Peyer's patch (tissue), 4 donors: ENCODE measurements at places on chromosomes 6 and 20. TPM values are rescaled to one million over a fixed set of nuclear protein-coding genes. Genes with fewer than 3 reads are reported as not detected.

SLC26A8 gene
- total RNA-seq = not detected

GRCh38 chr6:86355271-86355670 is 582.1 kb upstream of the HTR1E start:
- no peak for DNase-seq
- H3K4me1 ChIP-seq = no peaks in the 10 kb centered on the region
- no peak overlapping the region for H3K27ac ChIP-seq
- H3K27me3 ChIP-seq = no peaks in the 10 kb centered on the region
- H3K36me3 ChIP-seq = no peaks in the 10 kb centered on the region

DNA sequence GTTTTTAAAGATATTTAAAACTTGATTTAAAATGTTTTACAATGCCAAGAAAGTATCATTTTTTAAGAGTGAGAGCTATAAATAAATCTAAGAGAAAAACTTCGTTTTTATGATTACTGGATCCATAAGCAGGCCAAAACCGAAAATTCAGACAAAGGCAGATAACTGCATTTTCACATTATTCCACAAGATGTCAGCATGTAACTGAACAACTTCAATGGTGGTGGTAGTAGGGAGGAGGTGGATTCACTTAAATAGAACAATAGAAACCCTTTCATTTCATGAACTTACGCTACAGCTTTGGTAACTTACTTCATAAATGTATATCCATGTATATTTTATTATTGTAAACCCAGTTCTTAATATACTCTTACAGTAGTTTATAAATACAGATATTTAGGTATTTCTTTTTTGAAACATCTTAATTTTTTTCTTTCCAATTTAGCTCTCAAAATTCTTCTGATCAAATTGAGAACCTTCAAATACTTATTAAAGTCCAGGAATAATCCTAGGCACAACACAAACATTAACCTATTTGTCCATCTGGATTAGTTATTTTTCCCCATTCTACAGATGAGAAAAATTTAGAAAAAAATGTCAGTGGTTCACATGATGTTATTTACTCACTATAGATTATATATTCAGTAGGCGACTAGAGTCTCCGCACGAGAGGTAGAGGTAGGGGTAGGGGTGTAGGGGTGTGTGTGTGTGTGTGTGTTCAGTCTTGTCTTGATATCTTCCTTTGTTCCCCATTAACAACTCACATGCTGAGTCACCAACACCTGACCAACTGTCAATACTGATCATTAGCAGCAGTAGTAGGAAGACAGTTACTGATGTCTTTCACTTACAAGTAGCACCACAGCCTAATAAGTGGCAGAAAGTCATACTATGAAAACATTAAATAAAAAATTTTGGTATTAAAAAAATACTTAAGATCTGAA is 111.5 kb downstream of the ARHGAP18 start:
- no peaks in the 10 kb centered on the region for H3K4me1 ChIP-seq
- no peak for DNase-seq
- H3K4me3 ChIP-seq = no peak overlapping the region
- H3K36me3 ChIP-seq = no peaks in the 10 kb centered on the region
- no peaks in the 10 kb centered on the region for H3K27me3 ChIP-seq

GRCh38 chr6:41732591-41733359 is 2.6 kb downstream of the TFEB start:
- peak overlapping the region; percentile 99 for H3K27ac ChIP-seq
- peak; percentile 86 for DNase-seq
- H3K4me3 ChIP-seq = peak overlapping the region; percentile 84
- H3K27me3 ChIP-seq = no peaks in the 10 kb centered on the region
- peaks cover 15% of the 10 kb centered on the region for H3K4me1 ChIP-seq
- H3K36me3 ChIP-seq = no peaks in the 10 kb centered on the region

- no peak for DNase-seq
- H3K4me3 ChIP-seq = no peak overlapping the region
- no peak overlapping the region for H3K27ac ChIP-seq
- no peaks in the 10 kb centered on the region for H3K36me3 ChIP-seq
- H3K27me3 ChIP-seq = no peaks in the 10 kb centered on the region
Measured at GRCh38 chr6:98808541-98809210, 25.7 kb upstream of the POU3F2 start.

GRCh38 chr20:8293750-8294149 is 161.7 kb downstream of the PLCB1 start:
- DNase-seq = no peak
- H3K4me1 ChIP-seq = no peaks in the 10 kb centered on the region

DNA sequence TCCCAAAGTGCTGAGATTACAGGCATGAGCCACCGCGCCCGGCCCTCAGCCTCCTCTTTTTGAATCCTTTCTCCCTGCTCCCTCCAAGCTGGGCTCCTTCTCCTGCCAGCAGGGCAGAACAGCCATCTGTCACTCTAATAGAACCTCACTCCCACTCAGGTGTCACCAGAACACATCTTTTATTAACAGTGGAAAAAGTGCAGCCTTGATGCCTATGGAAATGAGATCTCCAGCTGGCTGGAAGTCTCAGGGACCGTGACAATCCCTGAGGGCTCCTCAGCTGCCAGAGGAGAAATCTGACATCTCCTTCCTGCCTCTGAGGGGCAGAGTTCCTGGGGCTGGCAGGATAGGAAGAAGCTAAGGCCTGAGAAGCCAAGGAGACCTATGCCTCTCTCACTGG is 28.0 kb downstream of the TMC2 start:
- H3K27ac ChIP-seq = no peak overlapping the region
- no peaks in the 10 kb centered on the region for H3K36me3 ChIP-seq
- no peaks in the 10 kb centered on the region for H3K4me1 ChIP-seq
- no peak overlapping the region for H3K4me3 ChIP-seq
- no peak for DNase-seq

- DNase-seq = no peak
- no peaks in the 10 kb centered on the region for H3K36me3 ChIP-seq
- H3K27ac ChIP-seq = no peak overlapping the region
- no peak overlapping the region for H3K4me3 ChIP-seq
Measured at GRCh38 chr20:48293671-48294070, 508.4 kb upstream of the SULF2 start.

DNA sequence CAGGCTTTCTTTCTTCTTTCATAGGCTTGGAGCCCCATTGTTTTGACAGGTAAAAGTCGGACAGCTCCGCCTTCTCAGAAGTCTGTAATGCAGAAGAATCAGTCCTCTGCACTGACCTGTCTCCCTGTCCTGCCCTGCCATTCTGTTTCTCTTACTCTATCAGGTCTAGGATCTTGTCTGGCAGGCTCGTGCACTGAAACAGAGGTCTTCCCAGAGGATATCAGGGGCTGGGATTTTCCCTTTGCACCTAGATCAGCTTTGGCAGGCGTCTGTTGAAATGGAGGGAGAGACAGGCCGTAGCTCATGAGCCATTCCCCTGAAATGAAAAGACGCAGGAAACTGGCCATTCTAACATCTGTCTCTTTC is 25.0 kb downstream of the KIF3B start:
- no peak overlapping the region for H3K27ac ChIP-seq
- H3K4me1 ChIP-seq = peaks cover 3% of the 10 kb centered on the region
- no peaks in the 10 kb centered on the region for H3K27me3 ChIP-seq

- no peaks in the 10 kb centered on the region for H3K36me3 ChIP-seq
- H3K4me3 ChIP-seq = no peak overlapping the region
Measured at GRCh38 chr6:32868257-32868788, 14.3 kb downstream of the PSMB9 start.

GRCh38 chr6:135465903-135466302 is 31.6 kb downstream of the AHI1 start:
- no peak for DNase-seq
- H3K4me3 ChIP-seq = no peak overlapping the region
- no peaks in the 10 kb centered on the region for H3K36me3 ChIP-seq
- no peak overlapping the region for H3K27ac ChIP-seq

DNA sequence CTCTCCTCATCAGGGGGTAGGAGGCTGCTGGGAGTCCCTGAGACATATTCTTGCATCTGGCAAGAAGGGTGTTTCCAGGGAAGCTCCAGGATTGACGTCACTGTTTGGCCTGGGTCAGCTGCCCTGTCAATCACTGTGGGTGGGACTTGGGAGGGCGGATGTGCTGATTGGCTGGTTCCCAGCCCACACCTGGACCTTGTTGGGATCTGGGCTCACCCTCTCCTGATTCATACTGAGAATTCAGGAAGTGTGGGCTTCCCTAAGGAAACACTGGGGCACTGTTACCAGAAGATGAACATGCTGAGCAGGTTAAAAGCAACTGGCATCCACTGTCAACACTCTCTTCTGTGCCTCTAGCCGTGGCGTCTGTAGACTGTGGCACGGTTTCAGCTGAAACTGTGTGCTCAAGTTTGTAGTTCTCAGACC is 36.5 kb downstream of the CDH26 start:
- no peak overlapping the region for H3K4me3 ChIP-seq
